ENCODE measurements at places on chromosomes 11 and 22.

DNA sequence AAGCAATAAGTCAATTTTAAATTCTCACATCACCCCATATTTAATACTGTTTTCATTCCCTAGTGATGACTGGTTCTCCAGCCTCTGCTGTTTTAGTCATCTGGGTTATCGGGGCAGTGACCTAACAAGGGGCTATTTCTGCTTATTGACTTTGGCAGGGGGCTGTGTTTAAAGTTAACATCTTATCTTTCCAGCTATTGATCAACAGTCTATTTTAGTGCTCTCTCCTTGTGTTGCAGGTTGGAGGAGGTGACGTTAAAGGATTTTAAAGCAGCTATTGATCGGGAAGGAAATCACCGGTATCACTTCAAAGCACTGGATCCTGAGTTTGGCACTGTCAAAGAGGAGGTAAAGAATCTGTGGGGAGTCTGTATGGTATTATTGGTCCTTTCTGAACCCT is 7.7 kb upstream of the DLAT start:
- DNase-seq, result no peak

DNA sequence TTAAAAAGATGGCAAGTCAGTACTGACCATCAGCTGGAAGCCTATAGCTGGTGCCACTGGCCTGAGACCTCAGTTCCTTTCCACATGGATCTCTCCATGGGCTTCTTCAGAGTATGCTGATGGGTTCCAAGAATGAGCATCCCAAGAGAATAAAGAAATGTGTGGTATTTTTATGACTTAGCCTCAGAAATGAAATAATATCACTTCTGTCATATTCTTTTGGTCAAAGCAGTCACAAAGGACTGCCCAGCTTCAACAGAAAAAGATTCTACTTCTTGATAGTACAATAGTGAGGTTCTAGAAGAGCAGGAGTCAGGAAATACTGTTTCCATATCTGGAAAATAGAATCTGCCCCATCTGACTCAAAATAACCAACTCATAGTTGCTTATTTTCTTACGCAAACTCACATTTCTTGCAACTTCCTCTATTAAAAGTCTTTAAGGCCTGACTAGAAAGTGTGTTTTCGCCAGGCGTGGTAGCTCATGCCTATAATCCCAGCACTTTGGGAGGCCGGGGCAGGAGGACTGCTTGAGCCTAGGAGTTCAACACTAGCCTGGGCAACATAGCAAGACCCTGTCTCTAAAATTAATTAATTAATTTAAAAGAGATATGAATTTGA is 116.9 kb downstream of the SIK3 start:
- DNase-seq, result no peak

DNA sequence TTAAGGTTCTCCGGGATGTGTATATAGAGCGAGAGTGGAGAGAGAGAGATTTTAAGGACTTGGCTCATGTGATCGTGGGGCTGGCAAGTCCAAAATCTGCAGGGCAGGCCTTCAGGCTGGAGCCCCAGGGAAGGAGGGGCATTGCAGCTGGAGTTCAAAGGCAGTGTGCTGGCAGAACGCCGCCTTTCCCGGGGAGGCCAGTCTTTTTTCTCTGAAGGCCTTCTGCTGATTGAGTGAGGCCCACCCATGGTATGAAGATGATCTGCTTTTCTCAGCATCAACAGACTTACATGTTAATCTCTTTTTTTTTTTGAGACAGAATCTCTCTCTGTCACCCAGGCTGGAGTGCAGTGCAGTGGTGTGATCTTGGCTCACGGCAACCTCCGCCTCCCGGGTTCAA is 25.4 kb downstream of the FBLN1 start:
- no peak for DNase-seq

GRCh38 chr11:73412308-73412707 is 36.1 kb downstream of the RELT start:
- no peak for DNase-seq

GRCh38 chr22:29954203-29954855 is 71.4 kb downstream of the MTMR3 start:
- DNase-seq, result no peak

DNA sequence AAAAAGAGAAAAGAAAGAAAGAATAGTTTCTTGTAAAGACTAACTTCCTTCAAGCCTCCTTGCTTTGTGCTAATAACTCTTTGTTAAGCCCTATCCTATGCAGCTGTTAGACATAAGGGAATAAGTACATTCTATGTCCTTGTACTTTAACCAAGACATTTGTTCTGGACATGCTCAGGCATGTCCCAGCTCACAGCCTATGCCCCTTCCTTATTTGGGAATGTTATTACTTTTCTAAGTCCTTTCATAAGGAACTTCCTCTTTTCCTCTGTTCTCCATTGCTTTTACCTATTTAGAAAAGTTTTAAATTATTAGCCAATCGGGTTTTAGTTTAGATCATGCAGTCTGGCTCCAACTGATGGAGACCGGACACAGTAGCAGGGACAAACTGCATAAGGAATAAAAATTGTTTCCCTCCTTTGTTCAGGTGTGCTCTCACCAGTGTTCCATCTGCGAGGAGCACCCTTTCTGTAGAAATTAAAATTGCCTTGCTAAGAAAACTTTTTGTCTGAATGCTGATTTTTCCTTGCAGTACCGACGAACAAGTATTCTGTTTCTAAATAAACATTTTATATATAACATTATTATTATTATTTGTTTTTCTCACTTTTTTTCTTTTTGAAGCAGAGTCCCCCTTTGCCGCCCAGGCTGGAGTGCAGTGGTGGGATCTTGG is 21.6 kb upstream of the SPINDOC start:
- no peak for DNase-seq

GRCh38 chr11:44236296-44236695 is 73.6 kb downstream of the ALX4 start:
- DNase-seq, result no peak

- DNase-seq, result no peak
Observed at GRCh38 chr11:15772981-15773380, 583.4 kb downstream of the SOX6 start.

- DNase-seq, result no peak
Observed at GRCh38 chr22:32684148-32684821, 117.2 kb upstream of the TIMP3 start.

DNA sequence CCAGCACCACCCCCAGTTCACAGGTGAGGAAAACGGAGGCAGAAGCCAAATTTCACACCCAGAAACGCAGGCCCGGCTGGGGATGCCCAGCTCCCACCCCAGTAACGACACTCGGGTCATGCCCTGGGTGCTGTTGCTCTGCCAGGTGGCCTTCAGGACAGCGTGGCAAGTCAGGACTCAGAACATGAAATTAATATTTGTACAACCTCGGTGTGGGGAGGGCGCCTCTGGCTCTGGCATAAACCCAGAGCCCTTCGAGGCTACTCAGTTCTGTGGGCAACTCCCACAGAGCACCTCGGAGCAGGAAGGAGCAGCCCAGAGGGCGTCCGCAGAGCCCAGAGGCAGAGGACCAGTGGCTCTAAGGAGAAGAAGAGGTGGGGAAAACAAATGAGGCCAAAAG is 71.6 kb downstream of the CELSR1 start:
- no peak for DNase-seq

DNA sequence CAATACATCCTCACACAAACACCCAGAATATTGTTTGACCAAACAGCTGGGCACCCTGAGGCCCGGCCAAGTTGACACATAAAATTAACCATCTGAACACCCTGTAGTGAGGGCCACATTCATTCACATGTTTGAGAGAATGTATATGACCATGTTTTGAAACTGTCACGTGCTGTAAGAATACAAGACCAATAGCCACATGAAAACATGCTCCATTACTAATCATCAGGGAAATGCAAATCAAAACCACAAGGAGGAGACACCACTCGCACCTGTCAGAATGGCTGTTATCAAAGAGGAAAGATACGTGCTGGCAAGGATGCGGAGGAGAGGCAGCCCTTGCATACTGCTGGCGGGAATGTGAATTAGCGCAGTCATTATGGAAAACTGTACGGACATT is 38.3 kb upstream of the IGSF9B start:
- DNase-seq, result no peak

GRCh38 chr22:40157330-40157945 is 20.3 kb upstream of the TNRC6B start:
- DNase-seq, result no peak
